Fibroblast of lung (primary cell): ENCODE measurements at places on chromosomes 5 and 9.

DNA sequence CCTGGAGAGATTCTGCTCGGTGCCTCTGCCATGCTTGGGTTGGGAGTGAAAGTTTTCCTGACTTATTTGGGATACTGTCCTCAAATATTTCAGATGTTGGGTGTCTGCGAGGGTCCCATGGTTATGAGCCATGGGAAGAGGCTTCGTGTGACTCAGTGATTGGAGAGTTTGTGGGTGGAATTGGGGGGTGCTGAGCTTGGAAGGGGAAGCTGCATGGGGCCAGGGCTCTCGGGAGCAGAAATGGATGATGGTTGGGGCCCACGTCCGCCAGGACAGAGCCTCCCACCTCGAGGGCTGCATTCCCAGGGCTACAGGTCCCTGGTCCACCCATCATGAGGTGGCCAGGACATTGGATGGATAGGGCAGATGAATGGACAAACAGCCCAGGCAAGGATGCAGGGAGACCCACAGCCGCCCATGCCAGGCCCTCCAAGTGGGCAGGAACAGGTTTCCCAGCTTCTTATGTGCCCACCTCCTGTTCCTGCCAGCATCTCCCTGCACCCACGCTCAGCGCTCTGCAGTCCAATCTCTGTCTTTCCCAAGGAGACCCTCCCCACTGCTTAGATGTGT lies 5.5 kb downstream of the OBP2B start:
- no peak for DNase-seq

DNA sequence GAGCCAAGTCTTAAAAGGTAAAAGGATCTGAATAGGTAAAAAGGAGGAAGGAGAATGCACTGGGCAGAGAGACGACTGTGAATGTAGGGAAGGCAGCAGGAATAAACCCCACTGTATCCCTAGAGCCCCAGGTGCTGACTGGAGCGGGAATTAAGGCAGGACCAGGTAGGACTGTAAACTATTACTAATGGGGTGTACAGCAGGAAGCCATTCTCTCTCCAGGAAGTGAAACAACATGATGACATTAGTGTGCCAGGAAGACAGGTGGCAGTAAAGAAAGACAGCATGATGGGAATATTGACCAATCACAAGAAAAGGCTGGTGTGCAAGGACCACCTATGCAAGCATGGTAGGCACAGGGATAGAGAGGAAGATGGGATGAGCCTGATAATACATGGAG lies 433.0 kb downstream of the DNAH5 start:
- DNase-seq: no peak

DNA sequence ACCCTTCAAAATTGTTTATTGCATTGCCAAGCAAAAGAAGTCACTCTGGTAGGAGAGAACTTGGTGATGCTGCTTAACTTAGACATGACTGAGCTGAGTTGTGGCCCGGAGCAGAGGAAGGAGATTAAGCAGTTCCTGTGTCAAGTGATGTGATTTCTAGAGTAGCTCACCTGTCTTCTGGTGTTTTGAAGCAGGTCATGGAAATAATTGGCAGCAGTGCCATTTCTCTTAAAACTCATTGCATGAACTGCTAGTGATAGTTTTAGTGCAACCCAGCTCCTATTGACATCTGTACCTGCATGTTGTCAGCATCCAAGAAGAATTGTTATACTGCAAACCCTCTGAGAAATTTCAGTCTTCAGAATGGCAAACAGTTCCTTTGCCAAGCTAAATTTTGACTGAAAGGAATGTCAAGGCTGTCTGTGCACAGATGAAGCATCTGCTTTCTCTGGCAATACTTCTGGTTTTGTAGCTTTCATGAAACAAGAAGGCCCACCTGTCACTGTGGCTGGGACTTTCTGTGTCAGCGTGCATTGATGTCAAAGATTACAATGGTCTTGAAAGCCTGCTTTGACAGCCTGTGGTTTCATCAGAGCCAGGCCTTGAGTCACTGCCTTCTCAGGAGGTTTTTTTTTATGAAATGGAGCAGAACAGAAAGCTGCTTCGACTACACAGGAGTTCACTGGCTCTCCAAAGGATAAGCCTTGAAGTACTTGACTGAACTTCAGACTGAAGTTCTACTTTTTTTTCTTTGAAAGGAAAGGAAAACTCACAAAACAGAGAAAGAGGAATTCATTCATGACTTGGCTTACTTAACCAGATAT lies 90.6 kb downstream of the RALGPS1 start:
- DNase-seq: peak; percentile 73

DNA sequence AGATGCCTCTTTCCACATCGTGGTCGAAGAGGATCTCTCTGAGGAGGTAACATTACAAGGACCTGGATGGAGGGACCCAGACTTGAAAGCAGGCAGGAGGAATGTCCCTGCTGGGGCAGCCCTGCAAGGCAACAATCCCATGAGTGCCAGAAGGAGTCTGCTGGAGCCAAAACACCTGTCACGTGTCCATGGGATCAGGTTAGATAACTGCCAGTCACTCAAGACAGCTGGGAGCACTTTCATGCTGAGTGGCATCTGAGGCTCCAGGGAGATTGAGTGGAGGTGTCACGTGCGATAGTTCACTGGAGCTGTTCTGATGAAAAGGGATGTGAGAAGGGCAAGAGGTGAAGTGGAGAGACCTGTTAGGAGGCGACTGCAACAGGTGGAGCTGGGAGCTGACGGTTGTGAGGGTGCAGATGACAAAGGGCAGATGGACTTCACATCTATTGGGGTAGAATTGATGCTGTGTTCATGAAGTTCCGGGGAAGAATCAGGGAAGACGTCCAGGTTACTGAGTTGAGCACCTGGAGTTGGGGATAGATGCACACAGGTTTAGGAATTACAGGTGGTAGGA lies 68.4 kb downstream of the ICE1 start:
- DNase-seq: no peak

DNA sequence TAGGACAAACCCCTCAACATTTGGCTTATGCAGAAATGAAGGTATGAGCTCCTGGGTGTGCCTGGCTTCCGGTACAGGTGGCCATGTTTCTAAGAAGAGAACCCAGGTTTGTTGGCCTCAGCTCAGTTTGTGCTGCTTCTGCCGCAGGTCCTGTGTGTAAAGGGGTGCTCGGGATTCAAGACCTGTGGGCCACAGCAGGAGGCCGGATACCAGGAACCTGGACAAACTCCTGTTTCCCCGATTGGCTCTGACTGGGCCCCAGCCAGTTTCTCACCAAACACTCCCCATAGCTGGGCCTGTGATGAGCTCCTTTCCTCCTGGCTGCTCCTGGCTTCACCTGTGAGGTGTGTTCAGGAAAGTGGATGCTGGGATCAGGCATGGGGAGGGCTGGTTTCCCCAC lies 271.2 kb upstream of the IRX2 start:
- no peak for DNase-seq

GRCh38 chr5:77208507-77209163 lies 1.8 kb upstream of the PDE8B start:
- no peak for DNase-seq

GRCh38 chr9:113616621-113617496 lies 153.3 kb downstream of the RGS3 start:
- no peak for DNase-seq

GRCh38 chr9:135048046-135048757 lies 39.3 kb upstream of the OLFM1 start:
- no peak for DNase-seq

DNA sequence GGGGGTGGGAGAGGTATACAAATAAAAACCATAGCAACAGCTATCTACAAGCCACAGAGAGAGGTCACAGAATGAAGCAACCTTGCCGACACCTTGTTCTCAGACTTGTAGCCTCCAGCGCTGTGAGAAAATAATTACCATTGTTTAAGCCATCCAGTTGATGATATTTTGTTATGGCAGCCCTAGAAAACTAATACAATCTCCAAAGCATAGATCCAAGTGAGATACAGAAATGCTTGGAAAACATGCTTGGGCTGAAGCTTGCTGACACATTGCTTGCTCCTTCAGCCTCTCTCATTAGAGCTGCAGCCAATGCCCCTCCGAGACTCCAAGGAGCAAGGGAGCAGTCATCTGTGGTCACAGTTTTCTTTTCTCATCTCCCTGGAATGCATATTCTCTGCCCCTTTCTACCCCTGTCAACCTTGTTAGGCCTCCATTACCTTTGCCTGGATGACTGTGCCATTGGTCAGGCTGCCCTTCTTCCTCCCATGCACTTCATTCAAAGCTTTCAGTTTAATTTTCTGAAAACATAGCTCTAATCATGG lies 401.4 kb upstream of the KLF4 start:
- peak; percentile 49 for DNase-seq

DNA sequence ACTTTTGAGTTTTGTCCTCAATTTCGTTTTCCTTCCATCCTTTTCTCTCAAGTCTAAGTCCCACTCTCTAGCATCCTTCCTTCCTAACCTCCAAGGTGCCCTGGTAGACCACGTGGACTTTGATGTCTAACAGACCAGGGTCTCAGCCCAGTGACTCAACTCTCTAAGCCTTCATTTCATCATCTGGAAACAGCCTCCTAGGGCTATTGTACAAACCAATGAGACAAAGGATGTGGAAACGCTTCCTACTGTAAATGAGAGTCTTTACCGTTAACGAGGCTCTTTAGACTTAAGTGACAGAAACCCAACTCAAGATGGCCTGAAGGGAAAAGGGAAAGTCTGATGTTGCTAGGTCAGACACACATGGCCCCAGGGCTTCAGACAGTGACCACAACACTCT lies 49.2 kb upstream of the CPLX2 start:
- DNase-seq: no peak

- DNase-seq: no peak
Observed at GRCh38 chr5:180824630-180825476, 22.2 kb upstream of the MGAT1 start.

GRCh38 chr5:113115956-113116355 lies 139.4 kb downstream of the DCP2 start:
- no peak for DNase-seq

- peak; percentile 19 for DNase-seq
Observed at GRCh38 chr5:151683444-151683843, 3.3 kb downstream of the SPARC start.

DNA sequence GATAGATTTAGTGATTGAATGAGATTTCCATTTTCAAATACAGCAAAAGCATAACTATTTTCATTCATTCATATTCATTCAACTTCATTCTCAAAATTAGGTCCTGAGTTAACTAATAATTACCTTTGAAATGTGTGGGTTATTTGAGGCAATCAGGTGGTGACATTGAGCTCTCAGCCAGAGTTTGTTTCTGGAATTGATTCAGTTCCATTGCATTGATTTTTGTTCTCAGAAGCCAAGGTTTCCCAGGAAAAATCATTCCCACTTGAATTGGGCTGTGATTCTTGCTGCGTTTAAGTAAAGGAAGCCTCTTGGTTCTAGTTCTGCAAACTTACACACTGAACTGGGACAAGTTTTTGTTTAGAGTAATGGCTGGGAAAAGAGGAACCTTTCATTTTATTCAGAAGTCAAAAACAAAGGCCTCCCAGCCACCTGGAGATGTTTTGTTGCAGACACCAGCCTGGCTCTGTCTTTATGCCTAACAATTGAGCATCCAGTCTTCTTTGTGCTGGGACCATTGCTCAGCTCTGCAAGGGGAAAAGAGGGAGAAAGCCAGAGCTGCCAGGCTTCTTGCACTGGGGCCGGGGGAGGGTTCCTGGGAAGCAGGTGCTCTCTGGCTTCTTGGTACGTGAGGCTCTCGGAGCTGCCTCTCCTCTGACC lies 198.6 kb downstream of the TRIO start:
- no peak for DNase-seq

GRCh38 chr5:58400737-58401136 lies 59.1 kb downstream of the PLK2 start:
- no peak for DNase-seq

DNA sequence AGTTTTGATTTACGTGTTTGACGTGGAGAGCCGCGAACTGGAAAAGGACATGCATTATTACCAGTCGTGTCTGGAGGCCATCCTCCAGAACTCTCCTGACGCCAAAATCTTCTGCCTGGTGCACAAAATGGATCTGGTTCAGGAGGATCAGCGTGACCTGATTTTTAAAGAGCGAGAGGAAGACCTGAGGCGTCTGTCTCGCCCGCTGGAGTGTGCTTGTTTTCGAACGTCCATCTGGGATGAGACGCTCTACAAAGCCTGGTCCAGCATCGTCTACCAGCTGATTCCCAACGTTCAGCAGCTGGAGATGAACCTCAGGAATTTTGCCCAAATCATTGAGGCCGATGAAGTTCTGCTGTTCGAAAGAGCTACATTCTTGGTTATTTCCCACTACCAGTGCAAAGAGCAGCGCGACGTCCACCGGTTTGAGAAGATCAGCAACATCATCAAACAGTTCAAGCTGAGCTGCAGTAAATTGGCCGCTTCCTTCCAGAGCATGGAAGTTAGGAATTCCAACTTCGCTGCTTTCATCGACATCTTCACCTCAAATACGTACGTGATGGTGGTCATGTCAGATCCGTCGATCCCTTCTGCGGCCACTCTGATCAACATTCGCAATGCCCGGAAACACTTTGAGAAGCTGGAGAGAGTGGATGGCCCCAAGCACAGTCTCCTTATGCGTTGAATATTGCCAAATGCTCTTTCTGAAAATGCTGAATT lies 850 bp downstream of the RRAGA start:
- DNase-seq: peak; percentile 42

- no peak for DNase-seq
Observed at GRCh38 chr5:69416180-69416579, 1.3 kb downstream of the MARVELD2 start.

DNA sequence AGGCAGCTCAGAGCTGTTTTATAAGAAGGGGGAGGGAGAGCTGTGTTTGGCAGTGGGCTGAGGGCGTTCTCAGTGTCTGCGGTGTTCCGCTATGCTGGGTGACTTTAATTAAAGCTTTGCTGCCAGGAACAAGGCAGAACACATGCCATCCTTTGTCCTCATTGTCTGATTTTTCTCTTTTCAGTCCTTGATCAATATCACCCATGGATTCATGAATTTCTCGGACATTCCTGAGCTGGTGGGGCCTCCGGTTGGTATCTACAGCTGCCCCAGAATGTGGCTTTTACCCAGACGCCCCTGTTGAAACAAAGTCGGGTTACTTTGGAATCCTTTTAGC lies 66.5 kb upstream of the TGFBR1 start:
- DNase-seq: peak; percentile 36

DNA sequence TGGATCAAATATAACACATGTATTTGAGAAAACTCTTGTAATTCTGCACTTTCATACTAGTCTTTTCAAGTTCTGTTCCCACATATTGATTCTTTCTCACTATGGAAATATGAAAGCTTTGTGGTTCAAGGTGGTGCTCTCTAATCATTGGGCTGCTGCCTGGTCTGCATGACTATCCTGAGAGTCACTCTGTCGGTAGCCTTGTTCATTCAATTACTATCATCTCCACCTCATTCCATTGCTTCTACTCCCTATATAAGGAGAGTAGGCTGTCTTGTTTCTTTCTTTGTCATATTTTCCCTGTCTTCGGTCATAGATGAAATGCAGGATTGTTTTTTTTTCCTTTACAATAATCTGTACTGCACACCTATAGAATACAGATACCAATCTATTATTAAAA lies 341.4 kb upstream of the ACTBL2 start:
- no peak for DNase-seq

- peak; percentile 90 for DNase-seq
Observed at GRCh38 chr9:111759762-111760639, 34.7 kb downstream of the SHOC1 start.

DNA sequence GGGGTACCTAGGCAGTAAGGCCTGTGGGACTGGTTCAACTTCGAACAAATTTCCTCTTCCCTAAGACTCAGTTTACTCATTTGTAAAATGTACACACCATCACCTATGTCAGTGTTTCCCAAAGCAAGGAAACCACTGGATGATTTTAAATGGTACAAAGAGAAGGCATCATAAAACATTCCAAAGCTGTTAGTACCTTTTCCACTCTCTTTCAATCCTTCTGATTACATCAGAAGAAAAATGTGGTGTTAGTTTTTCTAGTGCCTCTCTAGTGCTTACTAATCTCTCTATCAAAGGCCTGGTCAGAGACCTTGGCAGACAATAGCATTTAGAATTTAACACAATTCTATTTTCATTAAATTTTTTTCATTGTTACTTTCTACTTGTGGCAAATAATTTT lies 18.1 kb downstream of the NR6A1 start:
- peak; percentile 49 for DNase-seq
